Smooth muscle cell of the coronary artery (primary cell): ENCODE measurements at places on chromosomes 1 and 21. TPM values are rescaled to one million over a fixed set of nuclear protein-coding genes. Genes with fewer than 3 reads are reported as not detected.

The CDKN2C gene
- total RNA-seq = 14.7 and 16.8 TPM in 2 replicates

The SLC44A5 gene
- under 0.01 and 0.83 TPM in 2 replicates for total RNA-seq

The PIGR gene
- not detected in 2 replicates for total RNA-seq

The KCNQ4 gene
- not detected in 2 replicates for total RNA-seq

The CAMSAP2 gene
- total RNA-seq = 17.7 and 18.6 TPM in 2 replicates

The B3GALT6 gene
- 9.9 and 24.7 TPM in 2 replicates for total RNA-seq

The RORC gene
- total RNA-seq = not detected in 2 replicates

The SPATA46 gene
- not detected in 2 replicates for total RNA-seq

The CD1B gene
- not detected in 2 replicates for total RNA-seq

The FAM151A gene
- not detected in 2 replicates for total RNA-seq

The MCOLN3 gene
- total RNA-seq = under 0.01 and 0.59 TPM in 2 replicates

The GJA4 gene
- 0.12 and 40.6 TPM in 2 replicates for total RNA-seq

The DNALI1 gene
- 3.2 and 6.7 TPM in 2 replicates for total RNA-seq

The RHCE gene
- 0.94 and 1.1 TPM in 2 replicates for total RNA-seq

The PARS2 gene
- total RNA-seq = 3.3 and 4.5 TPM in 2 replicates

The OLFML3 gene
- 22.5 and 80.3 TPM in 2 replicates for total RNA-seq

The FMO4 gene
- total RNA-seq = 1.9 and 3.7 TPM in 2 replicates

The AGT gene
- total RNA-seq = 0.45 and 6.8 TPM in 2 replicates

The SLC27A3 gene
- total RNA-seq = 4.4 and 38.0 TPM in 2 replicates

The LAMB3 gene
- 5.6 and 20.8 TPM in 2 replicates for total RNA-seq

The MTMR11 gene
- 2.7 and 4.2 TPM in 2 replicates for total RNA-seq

The FOXJ3 gene
- total RNA-seq = 9.7 and 9.9 TPM in 2 replicates

The MEX3A gene
- total RNA-seq = 0.47 and 4.7 TPM in 2 replicates

The HES4 gene
- 1.9 and 19.8 TPM in 2 replicates for total RNA-seq

The FNDC10 gene
- total RNA-seq = 0.45 and 0.82 TPM in 2 replicates

The IFNLR1 gene
- total RNA-seq = not detected in 2 replicates

The BROX gene
- 15.7 and 26.5 TPM in 2 replicates for total RNA-seq

The SYDE2 gene
- total RNA-seq = 1.2 and 3.3 TPM in 2 replicates

The PTGER3 gene
- total RNA-seq = 0.45 and 6.7 TPM in 2 replicates

The S100A3 gene
- total RNA-seq = 5.0 and 7.3 TPM in 2 replicates

The LAMC2 gene
- 1.5 and 7.0 TPM in 2 replicates for total RNA-seq

The CLDN8 gene
- total RNA-seq = not detected in 2 replicates

The SLAMF8 gene
- not detected in 2 replicates for total RNA-seq

The ATP1A4 gene
- total RNA-seq = not detected in 2 replicates

The FMN2 gene
- 10.6 and 29.3 TPM in 2 replicates for total RNA-seq

The SRSF11 gene
- total RNA-seq = 73.0 and 100 TPM in 2 replicates

The ADCY10 gene
- total RNA-seq = under 0.01 and 0.12 TPM in 2 replicates

The OR2G6 gene
- total RNA-seq = not detected in 2 replicates

The HCRTR1 gene
- under 0.01 TPM in 1 of 2 replicates, not detected in the other for total RNA-seq

The LINGO4 gene
- total RNA-seq = not detected in 2 replicates

The CXADR gene
- 1.2 and 1.6 TPM in 2 replicates for total RNA-seq

The TCEA3 gene
- 6.2 and 32.6 TPM in 2 replicates for total RNA-seq

The FCMR gene
- not detected in 2 replicates for total RNA-seq

The KMO gene
- not detected in 2 replicates for total RNA-seq

The KRTAP7-1 gene
- not detected in 2 replicates for total RNA-seq

The OR2L8 gene
- total RNA-seq = not detected in 2 replicates

The NBPF11 gene
- 3.2 and 4.0 TPM in 2 replicates for total RNA-seq
